Activated naive CD4-positive, alpha-beta T cell treated with anti-CD3 and anti-CD28 coated beads for 36 hours (primary cell): ENCODE measurements at places on chromosomes 11 and 22.

GRCh38 chr11:126809514-126810289, 190.9 kb downstream of the KIRREL3 start:
- no peak for DNase-seq

DNA sequence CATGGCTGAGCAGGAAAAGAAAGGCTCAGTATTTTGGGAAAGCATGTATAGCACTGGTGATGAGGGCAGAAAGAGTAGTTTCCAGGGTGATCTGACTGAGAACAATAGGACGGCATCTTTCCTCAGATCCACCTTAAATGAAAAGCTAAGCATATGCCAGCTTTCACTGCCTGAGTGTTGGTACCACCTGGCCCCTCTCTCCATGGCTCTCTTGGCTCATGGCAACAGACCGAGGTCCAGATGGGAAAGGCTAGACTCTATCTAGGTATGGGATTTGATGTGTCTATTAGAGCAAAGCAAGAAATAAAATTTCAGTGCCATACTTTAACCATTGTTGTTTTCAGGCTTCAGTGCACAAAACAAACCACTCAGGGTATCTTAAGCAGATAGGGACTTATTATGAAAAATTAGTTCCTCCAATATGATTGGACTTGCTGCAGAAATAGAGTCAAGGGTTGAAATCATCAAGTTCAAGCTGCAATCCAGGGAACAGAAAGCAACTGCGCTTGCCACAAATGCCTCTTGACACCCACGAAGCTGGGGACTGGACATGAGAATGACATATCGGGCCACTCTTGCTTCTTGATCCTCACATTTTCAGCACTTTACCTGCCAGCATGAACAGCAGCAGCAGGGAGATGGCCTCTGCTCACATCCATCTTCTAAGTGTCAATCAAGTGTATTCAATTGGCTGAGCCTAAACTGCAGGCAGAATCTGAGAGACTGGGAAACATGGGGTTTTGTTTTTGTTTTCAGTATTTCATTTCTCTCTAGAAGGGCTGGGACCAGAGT, 64.0 kb upstream of the SNX19 start:
- no peak for DNase-seq

DNA sequence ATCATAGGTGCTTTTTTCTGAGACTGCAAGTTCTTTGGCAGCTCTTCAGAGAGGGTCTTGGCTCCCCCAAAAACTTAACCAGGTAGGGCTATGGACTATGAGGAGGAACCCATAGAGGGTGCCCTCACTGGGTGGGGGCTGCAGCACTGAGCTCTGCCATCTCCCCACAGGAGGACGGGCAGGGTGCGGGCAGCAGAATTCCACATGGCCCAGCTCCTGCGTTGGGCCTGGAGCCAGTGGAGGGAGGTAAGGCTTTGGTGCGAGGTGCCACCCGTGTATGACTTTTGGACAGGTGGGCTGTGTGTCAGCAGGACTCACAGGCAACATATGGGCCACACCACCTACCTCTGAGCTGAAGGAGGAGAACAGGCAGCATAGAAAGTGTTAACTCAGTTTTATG, 58.4 kb downstream of the PISD start:
- DNase-seq: no peak

- no peak for DNase-seq
Measured at GRCh38 chr11:76735841-76736240, 47.3 kb upstream of the TSKU start.

GRCh38 chr11:79196950-79197349, 243.9 kb downstream of the TENM4 start:
- no peak for DNase-seq

GRCh38 chr11:20131788-20132666, 28.2 kb downstream of the DBX1 start:
- DNase-seq: peak; percentile 66

DNA sequence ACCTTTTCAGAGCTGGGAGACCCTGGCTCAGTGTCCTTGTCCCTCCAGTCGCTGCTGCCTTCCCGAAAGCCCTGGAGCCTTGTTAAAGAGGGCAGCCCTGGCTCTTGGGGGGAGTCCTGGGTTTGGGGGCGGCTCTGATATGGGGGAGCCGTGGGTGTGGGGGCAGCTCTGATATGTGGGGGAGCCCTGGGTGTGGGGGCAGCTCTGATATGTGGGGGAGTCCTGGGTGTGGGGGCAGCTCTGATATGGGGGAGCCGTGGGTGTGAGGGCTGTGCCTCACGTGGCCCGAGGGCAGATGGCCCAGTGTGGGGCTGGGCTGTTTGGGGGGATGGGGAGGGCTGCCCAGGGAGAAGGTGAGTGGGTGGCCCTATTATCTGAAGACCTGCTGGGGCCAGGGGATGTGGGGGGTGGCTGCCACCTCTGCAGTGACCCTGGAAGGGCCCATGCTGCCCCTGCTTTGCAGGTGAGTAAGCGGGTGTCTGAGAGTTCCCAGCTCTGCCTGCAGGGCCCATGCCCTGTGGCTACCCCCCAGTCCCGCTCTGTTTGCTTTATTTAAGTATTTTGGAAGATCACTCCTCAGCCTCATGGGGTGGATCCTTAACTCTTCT, 30.9 kb upstream of the GRAMD4 start:
- DNase-seq: no peak

DNA sequence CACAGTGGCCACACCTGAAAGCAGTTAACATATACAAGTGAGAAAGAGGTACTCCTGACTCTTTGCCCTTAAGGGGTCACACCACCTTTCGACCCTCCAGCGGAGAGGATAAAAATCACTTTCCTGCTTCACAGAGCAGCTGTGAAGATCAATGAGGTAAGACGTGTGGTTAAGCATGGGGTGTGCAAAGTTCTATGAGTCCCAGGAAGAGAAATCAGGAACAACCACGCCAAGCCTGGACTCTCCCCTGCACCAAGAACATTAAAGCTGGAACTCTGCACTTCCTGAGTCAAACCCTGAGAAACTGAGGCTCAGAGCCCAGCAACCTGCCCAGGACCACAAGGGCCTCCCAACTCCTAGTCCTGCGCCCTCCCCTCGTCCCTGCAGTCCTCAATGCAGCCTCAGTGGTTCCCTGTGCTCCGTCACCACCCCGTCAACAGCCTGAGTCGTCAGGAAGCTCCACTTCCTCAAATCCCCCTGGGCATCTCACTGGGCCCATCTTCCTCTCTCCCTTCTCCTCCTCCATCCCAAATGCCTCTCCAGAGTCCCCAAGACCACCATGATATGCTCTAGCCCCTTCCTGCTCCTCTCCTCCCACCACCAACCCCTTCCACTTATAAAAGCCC, 17.7 kb downstream of the TNKS1BP1 start:
- DNase-seq: no peak

GRCh38 chr11:12674571-12674935, 332 bp downstream of the TEAD1 start:
- peak; percentile 15 for DNase-seq

- DNase-seq: no peak
Measured at GRCh38 chr22:44396727-44397722, 84.3 kb upstream of the SHISAL1 start.

GRCh38 chr11:129312730-129313503, 62.7 kb upstream of the BARX2 start:
- DNase-seq: no peak

DNA sequence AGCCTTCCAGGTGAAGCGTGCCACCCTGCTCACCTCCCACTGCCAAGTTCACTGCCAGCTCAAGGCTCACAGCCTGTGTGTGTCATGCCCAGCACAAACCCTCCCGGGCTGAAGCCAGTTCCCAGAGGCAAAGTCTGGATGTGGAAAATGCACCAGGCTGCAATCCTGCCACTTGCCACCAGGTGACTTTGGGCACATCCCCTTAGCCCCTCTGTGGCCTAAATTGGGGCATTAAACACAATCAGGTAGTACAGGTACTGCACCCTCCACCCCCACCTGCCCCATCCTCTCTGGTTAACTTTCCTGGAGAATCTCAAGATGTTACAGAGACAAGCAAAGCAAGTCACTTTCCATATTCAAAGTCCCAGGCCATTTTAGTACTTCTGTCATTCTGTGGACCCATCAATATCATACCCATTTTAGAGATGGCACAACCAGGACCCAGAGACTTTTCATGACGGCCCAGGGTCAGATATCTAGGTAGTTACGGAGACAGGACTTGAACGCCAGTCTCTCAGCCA, 1.8 kb upstream of the RASD2 start:
- peak; percentile 46 for DNase-seq

GRCh38 chr11:88100151-88100550, 75.1 kb downstream of the RAB38 start:
- DNase-seq: no peak

DNA sequence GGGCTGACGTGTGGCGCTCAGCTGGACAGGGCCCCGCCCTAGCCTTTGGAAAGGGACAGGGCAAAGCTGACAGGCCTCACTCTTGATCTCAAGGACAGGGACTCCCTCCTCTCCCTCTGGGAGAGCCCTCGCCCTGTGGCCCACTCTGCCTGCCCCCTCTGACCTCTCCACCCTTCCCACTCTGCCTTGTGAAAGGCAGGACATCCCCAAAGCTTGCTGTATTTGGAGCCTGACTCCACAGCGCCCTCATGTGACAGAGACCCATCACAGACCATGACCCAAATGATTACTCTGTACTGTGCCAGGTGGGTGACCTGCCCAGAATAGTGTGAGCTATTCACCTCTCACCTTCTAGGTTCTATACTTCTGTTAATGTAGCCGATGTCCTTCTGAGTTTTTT, 18.8 kb downstream of the P2RY2 start:
- peak; percentile 70 for DNase-seq

DNA sequence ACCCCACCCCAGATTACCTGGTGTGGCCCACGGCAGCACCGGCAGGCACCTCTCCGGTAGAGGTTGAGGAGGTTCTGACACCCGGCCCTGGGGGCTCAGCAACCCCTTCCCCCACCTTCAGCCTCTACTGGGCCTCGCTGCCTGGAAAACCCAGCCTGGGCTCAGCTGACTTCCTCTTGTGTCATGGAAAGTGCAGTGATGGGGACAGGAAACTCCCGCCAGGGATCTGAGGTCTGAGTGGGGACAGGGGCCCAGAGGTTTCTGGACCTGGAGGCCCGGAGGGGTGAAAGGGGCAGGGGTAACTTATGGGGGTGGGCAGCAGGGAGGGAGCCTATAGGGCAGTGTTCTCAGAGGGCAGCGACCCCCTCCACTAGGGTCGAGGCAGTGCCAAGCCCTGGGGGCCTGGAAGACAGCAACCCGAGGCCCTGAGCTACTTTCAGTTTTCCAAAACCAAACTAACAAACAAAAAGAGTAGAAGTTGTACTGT, 10.0 kb upstream of the CD5 start:
- DNase-seq: peak; percentile 91

- DNase-seq: no peak
Measured at GRCh38 chr11:43537833-43538615, 142.5 kb upstream of the HSD17B12 start.

DNA sequence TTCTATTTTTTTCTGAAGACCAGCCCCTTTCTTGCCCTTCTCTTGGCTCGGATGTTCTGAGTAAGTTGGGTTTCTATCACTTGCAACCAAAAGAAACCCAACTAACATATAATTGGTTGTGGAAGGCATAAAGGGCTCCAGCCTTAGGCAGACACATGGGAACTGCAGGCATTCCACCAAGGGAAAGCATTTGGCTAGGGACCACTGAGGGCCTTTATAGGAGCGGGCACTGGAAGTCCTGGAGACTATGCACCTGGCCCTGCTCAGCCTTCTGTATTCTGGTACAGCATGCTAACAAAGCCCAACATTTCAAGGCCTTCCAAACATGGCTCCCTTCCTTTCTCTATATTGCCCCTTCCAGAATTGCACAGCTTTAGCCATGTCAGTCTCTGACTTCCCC, 17.6 kb upstream of the LMO1 start:
- DNase-seq: no peak

- DNase-seq: no peak
Measured at GRCh38 chr22:24049211-24049610, 38.1 kb downstream of the CABIN1 start.

DNA sequence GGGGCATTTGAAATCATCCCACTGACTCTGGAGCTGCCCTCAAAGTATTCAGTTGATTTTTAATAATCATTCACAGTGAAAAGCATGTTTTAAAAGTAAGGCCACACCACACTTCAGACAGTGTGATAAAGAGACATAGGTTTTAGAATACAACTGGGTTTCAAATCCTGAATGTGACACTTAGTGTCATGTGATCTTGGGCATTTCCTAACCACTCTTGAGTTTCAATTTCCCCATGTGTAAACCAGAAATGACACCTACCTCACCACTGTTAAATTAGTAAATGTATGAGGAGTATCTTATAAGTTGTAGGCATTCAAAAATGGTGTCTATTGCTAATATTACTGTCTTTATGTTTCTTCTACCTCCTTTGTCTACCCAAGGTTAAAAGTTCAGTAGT, 5.4 kb downstream of the TMEM123 start:
- no peak for DNase-seq

DNA sequence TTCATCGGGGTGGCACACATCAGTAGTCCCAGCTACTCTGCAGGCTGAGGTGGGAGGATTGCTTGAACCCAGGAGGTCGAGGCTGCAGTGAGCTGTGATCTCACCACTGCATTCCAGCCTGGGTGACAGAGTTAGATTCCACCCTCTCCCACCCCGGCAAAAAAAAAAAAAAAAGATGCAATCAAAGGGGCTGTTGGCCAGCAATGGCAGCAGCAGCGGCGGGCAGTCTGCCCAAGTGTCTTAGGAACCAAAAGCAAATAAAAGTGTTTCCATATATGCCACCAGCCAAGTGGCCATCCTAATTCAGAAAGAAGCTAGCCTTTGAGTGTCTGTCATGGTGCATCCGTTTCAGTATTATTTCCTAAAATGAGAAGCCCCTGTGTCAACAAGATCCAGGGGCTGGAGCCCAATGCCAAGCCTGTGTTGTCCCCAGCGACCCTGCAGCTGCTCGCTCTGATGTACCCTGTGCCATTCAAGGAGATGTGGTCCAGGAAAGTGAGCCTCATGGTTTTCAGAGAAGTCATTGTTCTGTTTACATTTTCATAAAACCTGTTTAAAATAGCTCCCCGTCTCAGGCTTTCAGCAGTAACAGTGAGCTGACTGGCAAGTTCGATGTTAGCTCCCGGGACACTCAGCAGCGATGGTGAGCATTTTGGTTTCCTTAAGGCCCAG, 12.5 kb downstream of the CDPF1 start:
- DNase-seq: no peak

DNA sequence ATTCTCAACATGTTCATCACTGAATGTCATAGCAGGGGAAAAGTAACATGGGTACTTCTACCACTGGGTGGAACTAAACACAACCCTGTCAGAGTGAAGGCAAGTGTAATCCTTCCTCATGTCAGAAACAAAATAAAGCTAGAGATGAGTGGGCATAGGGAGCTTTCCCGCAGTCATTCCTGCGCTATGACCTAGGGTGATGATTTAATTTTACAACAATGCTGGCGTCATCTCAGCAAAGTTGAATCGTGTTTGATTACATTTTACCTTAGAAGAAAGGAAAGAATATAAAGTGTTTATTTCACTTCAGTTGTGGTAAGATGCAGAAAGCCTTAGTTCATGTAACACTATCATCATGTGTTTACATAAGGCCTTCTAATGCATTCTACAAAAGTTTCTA, 355.6 kb downstream of the METTL15 start:
- no peak for DNase-seq

- no peak for DNase-seq
Measured at GRCh38 chr22:45682064-45682463, 10.4 kb downstream of the ATXN10 start.

GRCh38 chr22:39209756-39210155, 35.0 kb downstream of the PDGFB start:
- no peak for DNase-seq

GRCh38 chr22:29396126-29396525, 7.8 kb upstream of the AP1B1 start:
- no peak for DNase-seq

- no peak for DNase-seq
Measured at GRCh38 chr11:77724636-77725035, 87.0 kb upstream of the CLNS1A start.

- DNase-seq: no peak
Measured at GRCh38 chr11:9014826-9015225, 11.0 kb upstream of the NRIP3 start.

- no peak for DNase-seq
Measured at GRCh38 chr11:99937330-99937729, 749.8 kb upstream of the ARHGAP42 start.
